Tracheal epithelial cell (primary cell): ENCODE measurements at places on chromosomes 6 and 20. TPM values are rescaled to one million over a fixed set of nuclear protein-coding genes. Genes with fewer than 3 reads are reported as not detected.

Gene MOCS1
- 2.3 and 5.8 TPM in 2 replicates for total RNA-seq

Gene ZNF133
- 23.0 and 29.9 TPM in 2 replicates for total RNA-seq

Gene ANGPT4
- total RNA-seq, result not detected in 2 replicates

Gene OR2H2
- total RNA-seq, result 0.24 TPM in 1 of 2 replicates, not detected in the other

Gene ECT2L
- under 0.01 and 0.21 TPM in 2 replicates for total RNA-seq

Gene IP6K3
- 0.24 TPM in 1 of 2 replicates, not detected in the other for total RNA-seq

Gene POPDC3
- 4.3 and 6.0 TPM in 2 replicates for total RNA-seq

Gene SLC17A1
- 1.4 TPM in 1 of 2 replicates, not detected in the other for total RNA-seq

Gene ANKRD60
- not detected in 2 replicates for total RNA-seq

Gene ARHGAP18
- total RNA-seq, result 7.2 and 9.9 TPM in 2 replicates

Gene MCCD1
- not detected in 2 replicates for total RNA-seq

Gene PBOV1
- total RNA-seq, result not detected in 2 replicates

Gene TRMT6
- 10.7 and 12.8 TPM in 2 replicates for total RNA-seq

Gene PGC
- not detected in 2 replicates for total RNA-seq
